Femur (tissue), 1 donor: ENCODE measurements at places on chromosomes 1 and 21.

DNA sequence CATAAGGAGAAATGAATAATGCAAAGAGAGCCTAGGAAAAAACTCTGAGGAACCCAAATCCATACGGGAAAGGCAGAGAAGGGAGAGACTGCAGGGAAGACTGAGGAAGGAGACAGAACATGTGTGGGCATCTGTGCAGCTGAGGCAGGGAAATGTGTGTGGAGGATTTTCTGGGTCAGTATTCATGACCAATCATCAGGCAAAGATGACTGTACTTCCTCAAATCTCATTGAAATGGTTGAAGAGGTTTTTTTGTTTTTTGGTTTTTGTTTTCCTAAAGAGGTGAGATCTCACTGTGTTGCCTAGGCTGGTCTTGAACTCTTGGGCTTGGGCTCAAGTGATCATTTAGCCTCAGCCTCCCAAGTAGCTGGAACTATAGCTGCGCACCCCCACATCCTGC, 15.7 kb downstream of the DIP2A start:
- no peak for DNase-seq

- no peak for DNase-seq
These were observed 76.8 kb downstream of the GLIS1 start for GRCh38 chr1:53662169-53662568.

DNA sequence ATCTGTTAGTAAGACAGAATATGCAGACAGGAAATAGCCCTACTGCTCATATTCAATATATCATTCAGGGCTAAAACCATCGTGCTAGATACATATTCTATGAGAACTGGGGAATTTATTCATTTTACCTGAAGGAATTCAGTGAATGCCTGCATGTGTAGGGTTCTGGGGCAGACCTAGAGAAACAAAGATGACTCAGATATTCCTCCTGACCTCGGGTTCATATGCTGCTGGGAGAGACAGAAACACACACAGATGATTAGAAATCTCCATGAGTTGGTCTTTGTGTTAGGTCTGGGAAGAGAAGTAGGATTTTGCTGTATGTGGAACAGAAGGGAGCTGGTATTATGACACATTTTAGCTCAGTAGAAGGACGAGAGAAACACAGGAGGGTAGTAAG, 176.5 kb upstream of the ST6GALNAC5 start:
- no peak for DNase-seq

DNA sequence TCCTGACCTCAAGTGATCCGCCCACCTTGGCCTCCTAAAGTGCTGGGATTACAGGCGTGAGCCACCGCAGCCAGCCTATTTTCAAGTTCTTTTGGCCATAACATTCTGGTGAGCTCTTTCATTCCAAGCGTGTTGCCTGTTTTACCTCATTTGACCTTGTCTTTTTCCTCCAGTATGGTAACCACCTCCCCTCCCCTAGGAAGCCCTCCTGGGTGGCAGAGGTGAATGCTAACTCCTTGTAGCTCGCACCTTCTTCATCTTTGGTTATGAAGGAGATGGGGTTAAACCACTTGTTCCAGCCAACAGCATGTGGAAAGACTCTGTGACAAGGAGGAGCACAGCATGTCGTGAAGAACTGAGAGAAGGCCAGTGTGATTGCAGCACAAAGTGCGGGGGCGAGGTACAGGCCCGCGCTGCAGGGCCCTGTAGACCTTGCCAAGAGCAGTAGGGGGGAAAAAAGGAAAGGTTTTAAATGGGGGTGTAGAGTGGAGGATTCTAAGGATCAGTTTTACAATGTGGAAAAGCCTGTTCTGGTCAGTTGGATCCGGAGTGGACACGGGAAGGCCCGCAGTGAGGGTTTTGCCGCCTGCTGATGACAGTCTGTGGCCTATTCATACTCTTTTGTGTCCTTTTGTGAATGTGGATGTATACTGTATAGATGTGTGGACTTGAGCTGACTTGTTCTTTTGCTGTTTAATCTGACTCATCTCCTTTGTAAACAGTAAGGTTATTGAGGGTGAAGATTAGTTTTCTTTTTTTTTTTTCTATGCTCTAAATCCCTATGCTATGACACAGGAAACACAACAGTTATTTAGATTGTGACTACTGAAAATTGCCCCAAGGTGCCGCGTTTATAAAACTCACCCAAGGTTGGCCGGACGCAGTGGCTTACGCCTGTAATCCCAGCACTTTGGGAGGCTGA, 7.5 kb upstream of the ZNF436 start:
- DNase-seq = no peak

GRCh38 chr21:42571391-42572150, 57.9 kb downstream of the SLC37A1 start:
- peak; percentile 16 for DNase-seq

DNA sequence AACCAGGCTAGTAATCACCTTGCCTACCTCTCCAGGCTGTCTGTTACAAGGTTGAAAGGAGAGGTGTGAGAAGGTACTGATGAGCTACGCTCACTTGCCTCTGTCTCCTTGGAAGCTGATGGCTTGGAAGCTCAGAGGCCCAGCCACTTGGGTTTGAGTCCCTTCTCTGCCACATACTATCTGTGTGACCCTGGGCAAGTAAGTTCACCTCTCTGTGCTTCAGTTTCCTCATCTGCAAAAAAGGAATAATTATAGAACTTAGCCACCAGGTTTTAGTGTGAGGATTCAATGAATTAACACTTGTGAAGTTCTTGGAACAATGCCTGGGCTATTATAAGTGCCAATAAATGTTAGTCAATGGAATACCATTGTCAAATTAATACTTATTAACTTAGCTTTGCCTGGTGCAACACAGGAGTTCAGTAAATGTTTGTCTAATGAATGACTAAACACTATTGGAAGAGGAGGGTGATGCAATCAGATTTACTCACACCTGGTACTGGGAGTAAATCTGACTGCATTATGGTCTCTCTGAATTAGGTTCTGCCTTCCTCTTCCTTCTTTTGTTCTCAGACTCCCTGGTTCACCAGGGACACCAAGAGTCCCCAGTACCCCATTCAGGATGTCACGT, 55.5 kb downstream of the TRABD2B start:
- DNase-seq = no peak

GRCh38 chr21:41236352-41236973, 68.5 kb downstream of the BACE2 start:
- DNase-seq = no peak

DNA sequence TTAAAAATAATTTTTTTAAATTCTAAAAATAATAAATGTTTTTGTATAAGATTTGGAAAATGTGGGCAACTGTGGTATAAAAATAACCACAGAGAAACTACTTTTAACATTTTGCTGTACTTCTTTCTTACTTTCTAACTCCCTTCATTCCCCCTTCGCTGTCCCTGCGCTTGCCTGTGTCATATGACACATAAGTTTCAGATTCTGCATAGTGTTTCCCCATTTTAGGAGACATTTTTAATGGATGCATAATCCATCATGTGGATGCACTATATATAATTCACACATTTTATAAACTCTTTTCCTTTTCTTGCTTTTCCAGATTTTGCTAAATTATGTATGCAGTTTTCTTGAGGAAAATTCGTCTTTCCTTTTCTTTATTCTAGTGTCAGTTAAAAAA, 16.3 kb downstream of the ATG4C start:
- no peak for DNase-seq

DNA sequence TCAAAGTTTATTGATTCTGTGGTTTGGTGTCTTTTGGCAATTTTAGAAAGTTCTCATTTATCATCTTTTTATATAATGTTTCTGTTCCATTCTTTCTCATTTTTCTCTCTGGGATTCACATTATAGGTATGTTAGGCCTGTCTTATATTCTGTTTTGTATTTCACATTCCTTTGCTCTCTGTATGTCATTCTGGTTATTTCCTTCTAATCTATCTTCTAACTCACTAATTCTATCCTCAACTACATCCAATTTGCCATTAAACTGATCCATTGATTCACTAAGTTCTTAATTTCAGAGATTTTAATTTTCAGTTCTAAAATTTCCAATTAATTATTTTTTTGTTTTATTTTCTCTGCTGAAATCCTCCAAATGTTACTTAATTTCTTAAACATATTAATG, 234.8 kb downstream of the FOXD2 start:
- DNase-seq = no peak

DNA sequence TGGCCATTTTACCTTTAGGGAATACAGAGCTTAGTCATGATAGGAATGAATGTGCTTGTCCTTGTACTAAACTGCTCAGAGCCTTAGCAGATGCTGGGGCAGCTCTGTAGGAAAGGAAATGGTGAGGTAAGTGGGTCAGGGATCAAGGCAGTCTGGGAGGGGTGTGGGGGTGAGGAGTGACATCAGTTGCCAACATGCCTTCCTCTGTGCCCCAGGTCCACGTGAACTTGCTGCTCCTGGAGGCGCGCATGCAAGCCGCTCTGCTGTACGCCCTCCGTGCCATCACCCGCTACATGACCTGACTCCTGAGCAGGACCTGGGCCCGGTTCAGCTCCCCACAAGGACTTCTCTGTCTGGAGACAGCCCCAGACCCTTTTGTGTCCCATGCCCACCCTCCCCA, 21.2 kb downstream of the SESN2 start:
- no peak for DNase-seq

DNA sequence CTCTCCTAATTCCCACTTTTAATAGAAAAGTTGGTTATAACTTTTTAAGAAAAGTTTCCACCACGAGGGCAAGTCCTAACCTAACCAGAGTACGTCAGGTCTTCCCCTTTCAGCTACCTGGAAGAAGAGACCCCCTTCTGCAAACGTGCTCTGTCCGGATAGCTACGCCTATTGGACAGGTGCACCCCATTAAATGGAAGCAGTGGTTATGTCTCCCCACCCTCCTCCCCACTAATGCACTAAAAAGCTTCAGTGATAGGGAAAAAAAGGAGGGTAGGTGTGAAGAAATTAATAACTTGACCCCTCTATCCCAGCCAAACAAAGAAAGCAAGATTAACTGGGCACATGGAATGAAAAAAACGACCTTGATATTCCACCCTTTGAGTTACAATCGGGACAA, 7.7 kb downstream of the GLUL start:
- DNase-seq = no peak

DNA sequence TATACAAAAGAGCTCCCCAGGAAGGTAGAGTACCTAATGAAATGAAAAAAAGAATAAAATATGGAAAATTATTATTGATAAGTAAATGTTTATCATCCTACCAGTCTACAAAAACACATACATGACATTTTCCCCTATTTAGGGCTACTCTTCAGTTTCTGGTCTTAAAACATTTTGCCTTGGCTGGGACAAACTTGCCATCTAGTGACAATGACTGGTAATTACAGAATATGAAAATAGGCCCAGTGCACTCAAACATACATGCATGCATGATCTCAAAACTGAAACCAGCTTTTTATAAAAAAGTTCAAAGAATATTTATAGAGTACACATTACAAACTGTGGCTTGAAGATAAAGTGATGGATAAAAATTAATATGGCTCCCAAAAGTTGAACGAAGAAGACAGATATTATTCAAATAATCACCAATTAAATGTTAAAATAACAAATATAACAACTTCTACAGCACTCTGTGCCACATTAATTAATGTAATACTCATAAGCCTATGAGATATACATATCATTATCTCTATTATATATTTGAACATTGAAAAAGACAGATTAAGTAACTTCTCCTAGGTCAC, 10.5 kb upstream of the RNPC3 start:
- DNase-seq = peak; percentile 23

GRCh38 chr1:112110031-112110430, 120.6 kb upstream of the KCND3 start:
- no peak for DNase-seq

DNA sequence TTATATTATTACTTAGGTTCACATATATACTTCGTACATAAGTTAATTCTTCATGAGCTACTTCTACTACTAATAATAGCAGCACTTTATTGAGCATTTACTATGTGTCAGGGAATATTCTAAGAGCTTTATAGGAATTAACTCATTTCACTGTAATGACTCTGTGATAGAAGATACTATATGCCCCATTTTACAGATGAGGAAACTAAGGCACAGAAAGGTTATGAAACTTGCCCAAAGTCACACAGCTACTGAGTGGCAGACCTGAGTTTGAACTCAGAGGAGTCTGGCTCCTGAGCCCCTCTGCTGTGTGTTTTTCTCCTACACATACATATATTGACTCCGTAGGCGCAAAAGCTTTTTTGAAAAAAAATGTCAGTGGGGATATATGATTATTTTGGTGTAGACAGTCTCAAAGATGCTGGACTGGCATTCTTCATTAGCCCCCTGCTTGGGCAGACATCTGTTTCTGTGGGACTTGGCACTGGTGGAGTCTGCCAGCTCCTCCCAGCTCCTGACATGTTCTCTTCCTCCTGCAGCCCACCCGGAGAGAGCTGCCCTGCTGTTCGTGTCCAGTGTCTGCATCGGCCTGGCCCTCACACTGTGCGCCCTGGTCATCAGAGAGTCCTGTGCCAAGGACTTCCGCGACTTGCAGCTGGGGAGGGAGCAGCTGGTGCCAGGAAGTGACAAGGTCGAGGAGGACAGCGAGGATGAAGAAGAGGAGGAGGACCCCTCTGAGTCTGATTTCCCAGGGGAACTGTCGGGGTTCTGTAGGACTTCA, 70.9 kb downstream of the TCP10L start:
- DNase-seq = no peak

- DNase-seq = no peak
These were observed 18.5 kb upstream of the LRRC53 start for GRCh38 chr1:74530892-74531291.

- DNase-seq = no peak
These were observed 3.7 kb upstream of the IRF6 start for GRCh38 chr1:209809611-209810010.

DNA sequence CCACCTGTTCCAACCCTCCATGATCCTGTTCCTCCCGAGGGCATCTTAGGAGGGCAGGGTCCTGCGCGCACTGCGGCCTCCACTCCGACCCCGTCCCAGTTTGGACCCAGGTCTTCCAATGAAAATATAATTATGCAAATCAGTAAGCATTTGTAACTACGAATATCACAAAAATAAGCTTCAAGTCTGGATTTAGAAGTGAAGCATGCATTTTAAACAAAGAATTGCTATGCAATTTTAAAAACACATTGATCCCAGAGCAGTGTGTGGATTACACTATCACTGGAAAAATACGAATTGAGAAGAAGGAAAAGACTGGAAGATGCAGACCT, 673 bp downstream of the PRMT2 start:
- no peak for DNase-seq

GRCh38 chr21:14629461-14629860, 83.3 kb upstream of the SAMSN1 start:
- DNase-seq = no peak

GRCh38 chr1:204288021-204288588, 71.6 kb downstream of the PLEKHA6 start:
- no peak for DNase-seq

- DNase-seq = no peak
These were observed 80.4 kb downstream of the ITPKB start for GRCh38 chr1:226658546-226659125.

DNA sequence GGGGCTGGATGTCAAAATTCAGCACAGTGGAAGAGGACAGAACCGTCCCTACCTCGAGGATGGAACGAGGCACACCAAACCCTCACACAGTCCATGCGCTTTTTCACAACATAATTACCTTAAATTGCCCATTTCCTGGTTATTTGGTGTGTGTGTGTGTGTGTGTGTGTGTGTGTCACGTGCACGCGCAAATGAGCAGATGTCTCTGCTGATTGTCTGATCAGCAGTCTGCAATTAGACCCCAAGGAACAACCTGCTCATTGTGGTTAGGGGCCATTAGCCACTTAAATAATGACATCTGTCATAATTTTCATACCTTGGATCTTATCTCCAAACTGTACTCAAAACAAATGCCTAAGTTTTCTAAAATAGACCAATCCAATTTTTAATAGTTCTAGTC, 23.2 kb downstream of the AVPR1B start:
- no peak for DNase-seq
